ENCODE measurements at places on chromosomes 16 and 17.

DNA sequence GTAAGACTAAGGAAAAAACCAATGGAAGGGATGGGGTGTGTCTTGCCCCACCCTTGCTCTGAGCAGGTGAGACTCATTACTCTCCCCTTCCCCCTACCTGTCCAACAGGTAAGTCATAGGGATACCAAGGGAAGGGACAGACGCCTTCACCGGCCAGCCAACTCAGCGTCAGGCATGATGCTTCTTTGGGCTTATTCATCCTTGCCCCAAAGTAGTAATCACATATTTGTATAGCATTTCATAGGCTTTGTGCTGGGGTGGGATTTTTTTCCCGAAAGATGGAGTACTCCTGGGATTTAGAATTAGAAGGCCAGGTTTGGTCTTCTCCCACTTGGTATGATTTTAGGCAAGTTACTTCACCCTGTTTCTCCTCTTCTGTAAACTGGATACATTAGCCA lies 509 bp upstream of the JUP start:
- no peak for DNase-seq

DNA sequence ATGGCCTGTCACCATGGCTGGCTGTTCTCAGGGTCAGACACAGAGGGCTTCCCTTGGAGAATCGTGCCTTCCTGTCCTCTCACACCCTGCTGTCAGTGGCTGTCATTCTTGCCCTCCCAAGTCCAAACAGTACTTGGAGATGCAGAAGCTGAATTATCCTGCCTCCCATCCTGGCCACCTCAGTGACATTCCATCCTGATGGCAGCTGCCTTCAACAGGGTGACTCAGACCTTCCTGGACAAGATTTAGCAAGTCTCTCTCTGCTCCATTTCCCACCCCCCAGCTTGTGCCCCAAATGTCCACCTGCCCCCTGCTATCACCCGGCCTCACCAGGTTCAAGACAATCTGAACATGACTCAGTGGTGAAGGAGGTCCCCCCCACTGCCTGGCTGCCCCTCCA lies 4.8 kb upstream of the KRT36 start:
- DNase-seq: peak; percentile 60

DNA sequence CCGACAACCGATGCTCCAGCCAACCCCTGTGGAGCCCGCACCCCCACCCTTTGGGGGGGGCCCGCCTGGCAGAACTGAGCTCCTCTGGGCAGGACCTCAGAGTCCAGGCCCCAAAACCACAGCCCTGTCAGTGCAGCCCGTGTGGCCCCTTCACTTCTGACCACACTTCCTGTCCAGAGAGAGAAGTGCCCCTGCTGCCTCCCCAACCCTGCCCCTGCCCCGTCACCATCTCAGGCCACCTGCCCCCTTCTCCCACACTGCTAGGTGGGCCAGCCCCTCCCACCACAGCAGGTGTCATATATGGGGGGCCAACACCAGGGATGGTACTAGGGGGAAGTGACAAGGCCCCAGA lies 17.9 kb downstream of the NGFR start:
- DNase-seq: no peak

DNA sequence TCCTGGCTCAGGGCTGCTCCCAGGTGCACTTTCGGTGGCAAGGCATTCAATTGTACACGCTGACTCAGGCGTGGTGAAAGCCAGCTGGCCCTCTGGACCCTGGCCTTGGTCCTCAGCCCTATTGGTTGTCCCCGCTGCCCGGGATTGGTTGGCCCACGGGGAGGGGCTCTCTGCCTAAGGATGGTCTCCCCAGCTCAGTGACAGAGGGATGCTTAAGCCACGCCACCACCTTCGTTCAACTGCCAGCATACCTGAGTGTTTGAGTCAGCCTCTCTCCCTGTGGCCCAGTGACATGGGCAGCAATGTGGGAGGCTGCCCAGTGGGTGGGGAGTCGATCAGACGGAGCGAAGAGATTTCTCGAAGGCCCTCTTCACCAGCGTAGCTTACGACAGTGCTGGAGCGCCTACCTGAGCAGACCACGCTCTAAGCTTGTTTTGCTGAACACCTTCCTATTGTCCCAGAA lies 30.3 kb downstream of the IRF8 start:
- DNase-seq: peak; percentile 37

GRCh38 chr17:75576661-75577060 lies 10.9 kb upstream of the MYO15B start:
- no peak for DNase-seq

DNA sequence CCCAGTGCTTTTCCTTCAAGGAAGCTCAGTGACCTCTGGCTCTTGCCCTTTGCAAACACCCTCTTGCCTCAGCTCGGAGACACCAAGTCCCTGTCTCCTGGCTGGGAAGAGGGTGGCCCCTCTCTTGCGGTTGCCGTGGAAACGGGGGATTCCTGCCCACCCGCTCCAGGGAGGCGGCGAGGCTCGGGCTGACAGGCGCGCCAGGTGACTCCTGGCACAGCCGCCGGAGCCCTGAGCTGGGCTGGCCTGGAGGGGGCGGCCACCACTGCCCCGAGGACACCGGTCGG lies 71.4 kb downstream of the ABR start:
- no peak for DNase-seq

DNA sequence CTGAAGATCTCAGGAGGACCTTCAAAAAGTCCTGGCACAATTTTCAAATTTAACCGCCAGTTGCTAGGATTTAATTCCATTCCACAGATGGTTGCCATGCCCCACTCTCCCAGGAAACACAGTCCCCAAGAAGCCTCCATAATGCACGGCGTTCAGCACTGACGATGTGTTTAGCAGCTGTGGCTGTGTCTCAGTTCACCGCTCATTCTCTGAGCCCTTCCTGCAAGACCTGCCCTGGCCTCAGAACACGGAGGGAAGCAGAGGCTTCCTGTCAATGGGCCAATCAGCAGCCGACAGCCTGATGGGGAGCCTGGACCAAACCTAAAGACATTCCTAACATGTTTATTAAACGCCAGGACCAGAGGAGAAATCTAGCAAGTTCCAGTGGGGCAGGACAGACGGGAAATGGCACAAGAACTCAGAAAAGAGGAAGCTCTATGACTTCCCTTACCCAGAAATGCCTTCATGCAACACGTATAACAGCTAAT lies 4.9 kb downstream of the MYLK3 start:
- peak; percentile 19 for DNase-seq

- DNase-seq: no peak
These were observed 857.4 kb upstream of the GOT2 start for GRCh38 chr16:59591480-59591879.

DNA sequence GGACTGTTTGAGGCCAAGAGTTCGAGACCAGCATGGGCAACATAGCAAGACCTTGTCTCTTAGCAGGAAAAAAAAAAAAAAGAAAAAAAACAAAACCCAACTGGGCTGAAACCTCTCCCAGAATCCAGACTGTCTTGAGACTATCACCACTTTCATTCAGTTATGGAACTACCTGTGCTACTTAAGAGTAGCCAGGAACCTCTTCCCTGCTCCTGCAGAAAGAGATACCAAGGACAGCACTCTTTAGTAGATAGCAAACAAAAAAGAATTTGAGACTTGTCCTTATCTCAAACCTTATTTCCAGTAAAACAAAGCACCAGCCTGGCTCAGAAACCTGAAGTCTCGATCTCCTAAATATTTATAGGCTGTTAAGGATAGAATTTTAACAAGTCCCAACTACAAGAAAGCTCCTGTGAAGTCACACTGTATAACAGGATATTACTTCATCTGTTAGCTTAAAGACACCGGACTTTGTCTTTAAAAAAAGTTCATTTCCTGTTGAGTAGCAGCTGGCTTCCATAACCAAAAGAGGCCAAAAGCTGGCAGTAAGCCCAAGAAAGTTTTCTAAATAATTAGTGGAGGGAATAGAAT lies 5.1 kb downstream of the CDR2 start:
- DNase-seq: peak; percentile 63

GRCh38 chr17:72454342-72454741 lies 333.5 kb downstream of the SOX9 start:
- no peak for DNase-seq

DNA sequence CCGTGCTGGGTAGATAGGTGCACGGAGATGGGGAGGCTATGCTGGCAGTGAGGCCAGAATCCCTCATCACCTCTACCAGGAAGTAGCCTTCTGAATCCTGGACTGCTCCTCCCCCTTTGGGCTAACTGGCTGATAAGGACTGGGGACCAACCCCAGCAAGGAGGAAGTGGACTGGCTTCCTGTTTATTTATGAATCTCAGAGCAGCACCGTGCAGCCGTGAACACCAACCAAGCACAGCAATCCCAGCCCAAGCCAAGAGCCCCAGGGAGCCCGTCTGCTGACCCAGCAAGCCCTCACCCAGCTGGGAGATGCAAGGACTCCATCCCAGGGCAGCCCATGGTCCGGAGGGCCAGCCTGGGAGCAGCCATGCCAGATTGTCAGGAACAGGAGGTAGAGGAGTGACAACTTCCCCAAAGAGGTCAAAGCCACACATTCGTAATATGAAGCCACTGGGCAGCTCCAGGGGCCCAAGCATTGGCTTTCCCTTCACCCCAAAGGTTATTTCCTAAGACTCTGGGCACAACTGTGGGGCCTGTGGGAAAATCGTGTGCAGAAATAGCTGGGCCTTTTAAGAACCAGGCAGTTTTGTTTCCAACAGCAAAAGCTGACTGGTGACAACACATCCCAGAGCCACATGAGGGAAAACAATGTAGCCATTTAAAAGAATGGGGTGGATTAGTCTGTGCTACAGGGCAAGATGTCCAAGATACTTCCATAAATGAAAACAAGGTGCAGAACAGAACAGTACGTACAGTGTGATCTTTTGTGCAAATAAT lies 23.9 kb downstream of the PHB1 start:
- DNase-seq: peak; percentile 48

GRCh38 chr17:42709561-42709960 lies 27.2 kb downstream of the CNTNAP1 start:
- no peak for DNase-seq

DNA sequence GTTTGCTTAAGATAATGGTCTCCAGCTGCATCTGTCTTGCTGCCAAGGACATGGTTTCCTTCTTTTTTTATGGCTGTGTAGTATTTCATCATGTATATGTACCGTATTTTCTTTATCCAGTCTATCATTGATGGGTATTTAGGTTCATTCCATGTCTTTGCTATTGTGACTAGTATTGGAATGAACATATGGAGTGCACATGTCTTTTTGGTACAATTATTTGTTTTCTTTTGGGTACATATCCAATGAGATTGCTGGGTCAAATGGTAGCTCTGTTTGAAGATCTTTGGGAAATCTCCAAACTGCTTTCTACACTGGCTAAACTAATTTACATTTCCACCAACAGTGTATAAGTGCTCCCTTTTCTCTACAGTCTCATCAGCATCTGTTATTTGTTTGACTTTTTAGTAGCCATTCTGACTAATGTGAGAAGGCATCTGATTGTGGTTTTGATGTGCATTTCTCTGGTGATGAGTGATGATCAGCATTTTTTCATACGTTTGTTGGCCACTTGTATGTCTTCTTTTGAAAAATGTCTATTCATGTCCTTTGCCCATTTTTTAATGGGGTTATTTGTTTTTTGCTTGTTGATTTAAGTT lies 66.2 kb downstream of the TNFRSF13B start:
- DNase-seq: peak; percentile 84

DNA sequence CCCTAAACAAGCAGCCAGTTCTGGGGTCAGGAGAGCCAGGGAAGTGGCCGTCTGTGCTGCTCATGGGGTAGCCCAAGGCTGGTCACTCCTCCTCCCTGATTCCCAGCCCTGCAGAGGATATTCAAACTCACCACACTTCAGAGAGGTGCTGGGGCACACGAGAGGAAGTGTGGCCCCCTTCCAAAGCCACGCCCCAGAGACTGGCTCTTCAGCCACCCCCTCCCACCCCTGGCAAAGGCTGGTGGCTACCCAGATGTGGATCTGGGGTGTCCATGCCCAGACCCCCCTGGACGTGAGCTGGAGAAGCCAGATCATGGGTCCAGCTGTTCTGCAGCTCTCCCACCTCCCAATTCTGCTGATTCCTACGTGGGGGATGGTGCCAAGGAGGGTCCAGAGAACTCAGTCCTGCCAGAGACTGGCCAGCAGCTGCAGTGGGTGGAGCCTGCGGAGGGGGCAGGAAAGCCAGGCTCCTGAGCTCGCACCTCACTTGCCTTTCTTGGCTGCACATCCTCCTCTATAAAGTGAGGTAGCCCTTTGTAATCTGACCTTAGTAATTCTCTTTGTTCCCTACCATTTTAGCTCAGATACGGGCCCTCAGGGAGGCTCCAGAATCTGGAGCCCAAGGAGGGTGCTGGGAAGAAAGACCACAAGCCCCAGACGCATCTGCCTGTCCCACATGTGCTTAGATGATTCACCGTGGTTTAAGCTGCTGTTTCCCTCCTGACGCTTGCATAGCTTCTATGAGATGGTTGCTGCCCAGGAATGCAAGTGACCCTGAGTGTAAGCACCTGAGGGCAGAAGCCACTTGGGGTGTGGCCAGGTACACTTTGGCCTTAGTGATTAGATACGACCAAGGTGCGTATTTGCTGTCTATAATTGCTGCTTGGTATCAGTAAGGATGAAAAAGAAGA lies 15.3 kb downstream of the SDK2 start:
- DNase-seq: no peak

GRCh38 chr16:4123616-4124300 lies 7.5 kb upstream of the ADCY9 start:
- DNase-seq: no peak

DNA sequence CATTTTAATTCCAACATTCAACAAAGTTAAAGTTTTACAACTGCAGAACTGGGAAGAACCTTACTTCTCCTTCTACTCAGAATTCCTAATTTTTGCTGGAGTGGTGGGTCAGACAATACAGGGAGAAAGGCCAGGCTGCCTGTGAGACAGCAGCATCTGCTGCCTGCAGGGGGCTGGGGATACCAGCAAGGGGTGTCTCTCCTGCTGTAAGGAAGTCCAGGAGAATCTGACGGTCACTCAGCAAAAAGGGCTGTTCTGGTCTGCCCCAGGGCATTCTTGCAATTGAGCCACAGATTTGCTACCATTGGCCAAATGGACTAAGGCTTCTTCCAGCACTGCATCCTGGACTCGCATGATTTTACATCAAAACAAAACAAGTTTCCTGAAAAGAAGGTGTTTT lies 426.6 kb upstream of the CDH11 start:
- no peak for DNase-seq

DNA sequence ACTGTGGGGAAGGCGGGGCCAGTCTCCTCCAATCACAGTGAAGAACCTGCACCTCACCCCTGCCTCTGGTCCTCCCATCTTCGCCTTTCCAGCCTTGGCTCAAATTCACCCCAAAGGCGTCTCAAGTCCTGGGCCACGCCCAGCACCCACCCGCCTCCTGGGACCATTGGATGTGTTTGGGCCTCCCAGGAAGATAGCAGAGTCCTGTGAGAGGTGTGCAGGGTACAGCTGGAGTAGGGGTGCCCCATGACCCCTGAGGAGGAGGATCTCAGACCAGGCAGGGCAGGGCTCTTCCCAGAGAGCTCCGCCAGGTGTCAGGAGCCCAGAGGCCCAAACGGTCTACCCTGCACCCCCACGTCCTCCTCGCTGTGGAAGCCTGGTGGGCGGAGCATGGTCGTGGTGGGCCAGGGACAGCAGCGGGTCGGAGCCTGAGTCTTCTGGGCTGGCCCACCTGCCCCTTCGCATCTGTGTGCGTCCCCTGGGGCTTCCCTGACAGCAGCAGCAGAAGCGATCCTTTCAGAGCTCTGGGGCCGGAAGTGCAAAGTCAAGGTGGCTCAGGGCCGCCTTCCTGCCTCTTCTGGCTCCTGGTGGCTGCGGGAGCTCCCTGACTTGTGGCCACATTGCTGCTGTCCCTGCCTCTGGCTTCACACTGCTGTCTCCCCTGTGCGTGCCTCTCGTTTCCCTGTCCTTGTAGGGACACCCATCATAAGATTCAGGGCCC lies 34.9 kb upstream of the ZNF469 start:
- no peak for DNase-seq

GRCh38 chr17:50292465-50292864 lies 18.2 kb downstream of the TMEM92 start:
- no peak for DNase-seq
